ENCODE measurements at places on chromosomes 2 and 18. TPM values are rescaled to one million over a fixed set of nuclear protein-coding genes. Genes with fewer than 3 reads are reported as not detected.
A peak's percentile ranks its signal among the peaks of the same experiment; 100 is the strongest.

DHRS9 gene
- 5.9 TPM for total RNA-seq

- peak; percentile 55 for DNase-seq
Measured at GRCh38 chr2:106575955-106576354, 88.8 kb downstream of the CD8B2 start.

DNA sequence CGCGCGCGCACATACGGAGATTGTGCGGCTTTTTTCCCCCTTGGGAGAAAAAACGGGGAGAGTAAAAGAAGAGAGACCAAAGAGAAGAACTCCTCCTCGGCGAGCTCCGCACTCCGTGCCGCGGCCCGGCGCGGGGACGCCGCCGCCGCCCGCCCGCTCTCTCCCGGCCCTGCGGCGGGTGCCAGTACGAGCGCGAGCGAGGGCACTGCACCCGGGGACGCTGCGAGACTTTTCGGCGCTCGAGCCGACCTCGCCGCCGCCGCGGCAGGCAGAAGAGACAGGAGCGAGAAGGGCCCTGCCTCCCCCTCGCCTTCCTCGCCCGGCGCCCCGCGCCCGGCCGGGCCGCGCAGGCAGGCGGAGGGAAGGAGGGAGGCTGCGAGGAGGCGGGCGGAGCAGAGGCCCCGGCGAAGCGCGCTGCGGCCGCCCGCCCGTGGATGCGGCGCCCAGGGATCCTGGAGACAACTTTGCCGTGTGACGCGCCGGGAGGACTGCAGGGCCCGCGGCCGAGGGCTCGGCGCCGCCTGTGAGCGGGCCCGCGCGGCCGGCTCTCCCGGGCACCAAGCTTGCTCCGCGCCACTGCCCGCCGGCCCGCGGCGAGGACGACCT is 857 bp upstream of the INHBB start:
- peak; percentile 89 for DNase-seq

DNA sequence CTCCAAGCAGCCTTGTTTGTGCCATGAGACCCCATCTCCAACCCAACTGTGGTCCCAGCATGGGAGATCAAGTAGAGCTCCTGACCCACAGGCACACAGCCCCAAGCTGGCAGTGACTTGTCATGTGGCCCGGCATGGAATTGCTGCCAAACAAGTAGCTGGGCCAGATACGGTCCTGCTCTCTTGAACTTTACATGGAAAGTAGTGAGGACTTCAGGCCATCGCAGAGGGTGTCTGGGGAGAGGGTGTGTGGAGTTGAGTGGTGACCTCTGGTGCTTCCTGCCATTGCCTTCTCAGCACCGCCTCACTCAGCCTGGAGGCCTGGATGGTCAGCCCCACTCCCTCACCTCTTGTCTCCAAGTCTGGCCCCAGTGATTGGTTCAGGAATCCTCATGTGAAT is 10.9 kb upstream of the SLC4A3 start:
- no peak for DNase-seq

GRCh38 chr2:74537140-74537539 is 7.4 kb downstream of the HTRA2 start:
- no peak for DNase-seq

GRCh38 chr2:113240150-113240914 is 38.4 kb downstream of the PAX8 start:
- DNase-seq: peak; percentile 80

ANKRD44 gene
- total RNA-seq: 41.0 TPM

GRCh38 chr2:226902041-226902966 is 66.5 kb downstream of the RHBDD1 start:
- DNase-seq: no peak

DNA sequence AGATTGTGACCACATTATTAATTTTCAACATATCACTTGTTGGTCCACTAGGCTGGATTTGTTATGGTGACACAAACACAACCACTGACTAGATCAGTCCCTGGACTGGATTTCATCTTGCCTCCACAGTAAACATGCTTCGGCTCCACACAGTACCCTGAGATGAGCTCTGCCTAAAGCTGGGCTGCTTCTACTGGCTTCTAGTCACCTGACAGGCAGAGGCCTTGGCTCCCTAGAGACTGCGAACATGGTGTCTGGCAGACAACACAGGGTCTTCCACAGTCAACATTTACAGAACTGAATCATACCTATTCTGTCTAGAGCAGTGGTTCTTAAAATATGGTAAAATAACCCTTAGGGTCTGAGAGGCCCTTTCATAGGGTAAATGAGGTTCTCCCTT is 69.2 kb downstream of the RIT2 start:
- no peak for DNase-seq

GRCh38 chr2:215080545-215080944 is 57.9 kb downstream of the ABCA12 start:
- DNase-seq: no peak

All from upper lobe of left lung (tissue), 6 donors.